ENCODE measurements at places on chromosomes 4 and X.

DNA sequence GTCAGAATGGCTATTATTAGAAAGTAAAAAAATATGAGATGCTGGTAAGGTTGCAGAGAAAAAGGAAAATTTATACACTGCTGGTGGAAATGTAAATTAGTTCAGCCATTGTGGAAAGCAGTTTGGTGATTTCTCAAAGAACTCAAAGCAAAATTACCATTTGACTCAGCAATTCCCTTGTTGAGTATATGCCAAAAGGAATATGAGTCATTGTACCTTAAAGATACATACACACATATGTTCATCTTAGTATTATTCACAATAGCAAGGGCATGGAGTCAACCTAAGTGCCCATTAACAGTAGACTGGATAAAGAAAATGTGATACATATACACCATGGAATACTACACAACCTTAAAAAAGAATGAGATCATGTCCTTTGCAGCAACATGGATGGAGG is 148.2 kb downstream of the COMMD8 start:
- DNase-seq = no peak

- no peak for DNase-seq
Measured at GRCh38 chr4:4923201-4923600, 63.7 kb downstream of the MSX1 start.

DNA sequence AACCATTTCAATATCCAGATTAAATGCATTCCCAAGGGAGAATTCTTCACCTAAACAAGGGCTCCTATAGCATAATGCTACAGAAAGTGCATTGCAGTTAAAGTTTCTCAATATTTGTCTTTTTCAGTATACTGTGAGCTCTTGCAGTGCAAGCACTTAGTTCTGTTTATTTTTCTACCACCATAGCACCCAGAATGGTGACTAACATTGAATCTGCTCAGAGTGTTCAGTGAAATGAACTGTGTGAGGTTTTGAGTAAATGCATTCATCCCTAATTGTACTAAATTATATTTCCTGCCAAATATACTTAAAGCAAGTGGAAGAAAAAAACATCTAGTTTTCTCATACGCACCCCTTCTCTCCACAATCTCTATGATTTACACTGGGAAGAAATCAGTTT is 383.9 kb downstream of the PCDH7 start:
- no peak for DNase-seq

DNA sequence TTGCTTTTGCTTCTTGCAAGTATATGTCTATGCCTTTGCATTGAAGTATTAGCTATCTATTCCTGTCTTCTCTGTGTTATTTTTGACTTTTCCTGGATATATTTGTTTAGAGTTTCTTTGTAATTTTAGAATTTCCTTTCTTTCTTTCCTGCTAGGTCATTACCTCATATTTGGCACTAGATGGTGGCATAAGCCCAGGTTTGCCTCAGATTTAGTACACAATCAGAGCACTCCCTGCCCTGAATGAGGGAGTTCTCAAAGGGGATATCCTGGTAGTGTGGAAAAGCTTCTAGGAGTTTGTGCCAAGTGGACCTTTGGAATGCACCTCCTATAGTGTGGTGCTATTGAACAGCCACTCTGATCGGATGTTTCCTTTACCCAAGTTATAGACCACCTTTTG is 181.6 kb downstream of the UGT8 start:
- DNase-seq = no peak
